Right lung (tissue), 10 donors: ENCODE measurements at places on chromosomes 4 and X. TPM values are rescaled to one million over a fixed set of nuclear protein-coding genes. Genes with fewer than 3 reads are reported as not detected.

Gene XKRX
- 1.8 TPM for polyA plus RNA-seq

Gene JCHAIN
- 1.9 TPM for polyA plus RNA-seq

Gene ZNF81
- 8.4 TPM for polyA plus RNA-seq

Gene MAP3K15
- polyA plus RNA-seq, result 1.9 TPM

Gene GIMD1
- not detected for polyA plus RNA-seq

Gene ARR3
- polyA plus RNA-seq, result 1.3 TPM

Gene ABLIM2
- polyA plus RNA-seq, result 5.9 TPM

Gene ADH1B
- 945 TPM for polyA plus RNA-seq

Gene CT45A1
- polyA plus RNA-seq, result 6.7 TPM

DNA sequence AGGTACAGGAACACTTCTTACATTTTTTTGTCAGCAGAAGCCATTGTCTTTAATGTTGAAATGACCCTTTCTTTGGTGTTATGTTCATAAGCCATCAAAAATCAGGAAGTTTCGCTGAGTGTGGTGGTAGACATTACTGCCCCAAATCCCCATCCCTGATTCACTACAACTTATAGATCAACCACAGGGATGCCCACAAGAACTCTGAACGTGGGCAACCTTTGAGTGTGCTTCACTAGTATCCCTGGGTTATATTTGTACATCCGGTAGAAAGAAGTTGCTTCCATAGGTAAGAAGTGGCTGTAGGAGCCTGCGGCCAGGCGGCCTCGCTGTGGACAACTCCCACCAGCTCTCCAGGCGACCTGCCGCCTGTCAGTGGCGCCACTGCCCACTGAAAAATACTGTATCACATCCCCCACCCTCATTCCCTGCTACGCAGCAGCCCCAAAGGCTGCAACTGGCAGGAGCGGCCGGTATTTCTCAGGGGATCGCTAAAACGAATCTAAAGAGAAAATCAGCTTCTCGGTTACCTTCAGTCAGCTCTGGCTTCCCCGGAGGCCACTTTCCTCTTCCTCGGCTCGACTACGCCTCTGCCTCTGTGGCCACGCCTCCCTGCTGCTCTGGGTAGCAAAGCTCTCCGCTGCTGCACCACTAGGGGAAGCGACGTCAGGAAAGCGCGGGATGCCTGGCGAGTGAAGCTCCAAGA, 13.9 kb upstream of the ETDC start:
- DNase-seq, result peak; percentile 12

DNA sequence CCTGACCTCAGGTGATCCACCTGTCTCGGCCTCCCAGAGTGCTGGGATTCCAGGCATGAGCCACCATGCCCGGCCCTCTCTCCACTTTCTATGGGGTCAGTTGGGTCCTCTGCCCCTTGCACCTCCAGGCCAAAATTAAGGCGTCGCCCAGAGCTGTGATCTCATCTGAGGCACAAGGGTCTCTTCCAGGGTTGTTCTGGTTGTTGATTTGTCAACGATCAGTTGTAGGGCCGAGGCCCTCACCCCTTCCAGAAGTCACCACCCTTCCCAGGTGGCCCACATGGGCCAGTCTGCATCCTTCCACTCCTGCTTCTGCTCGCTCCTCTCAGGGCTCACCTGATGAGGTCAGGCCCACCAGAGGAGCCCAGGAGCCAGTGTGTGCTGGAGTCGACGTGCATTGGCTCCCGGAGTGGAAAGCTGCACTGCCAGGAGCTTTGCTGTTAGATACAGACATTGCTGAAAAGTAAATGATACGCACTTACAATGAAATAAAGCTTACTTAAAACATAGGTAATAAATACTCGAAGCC, 14.3 kb upstream of the TMEM271 start:
- DNase-seq, result no peak

DNA sequence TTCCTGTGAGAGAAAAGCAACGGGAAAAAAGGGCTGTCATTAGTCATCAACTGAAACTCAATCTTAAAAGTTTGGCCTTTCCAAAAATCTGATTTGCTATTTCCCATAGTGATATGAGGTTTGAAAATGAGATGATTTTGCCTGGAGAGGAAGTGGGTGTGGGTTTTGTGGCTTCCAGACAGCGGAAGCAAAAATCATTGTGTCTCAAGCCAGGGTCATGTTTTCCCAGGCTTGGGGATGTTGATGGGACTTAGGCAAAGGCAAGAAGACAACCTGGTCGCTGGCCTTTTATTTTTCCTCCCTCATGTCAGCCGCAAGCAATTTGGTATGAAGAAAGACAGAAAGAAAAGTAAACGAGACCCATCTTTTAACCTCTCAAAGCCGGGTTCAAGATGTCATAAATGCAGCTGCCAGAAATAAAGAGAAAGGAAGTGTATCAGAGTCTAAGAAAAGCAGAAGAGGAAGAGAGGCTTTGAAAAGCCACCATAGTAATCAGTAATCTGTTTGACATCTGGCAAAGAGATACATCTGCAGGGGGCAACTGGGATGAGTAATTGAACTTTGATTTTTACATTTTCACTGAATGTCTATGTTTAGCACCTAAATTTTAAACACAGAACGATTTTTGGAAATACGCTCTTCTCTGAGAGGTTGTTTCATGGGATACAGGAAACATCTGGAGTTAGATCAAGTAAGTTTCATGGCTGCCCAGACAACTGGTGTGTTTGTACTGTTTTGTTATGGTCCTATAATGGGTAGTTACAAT, 521.6 kb upstream of the SLIT2 start:
- no peak for DNase-seq

- no peak for DNase-seq
These were observed 13.7 kb downstream of the RASSF6 start for GRCh38 chr4:73606465-73606974.

GRCh38 chr4:180538384-180539057, 1704.7 kb upstream of the TENM3 start:
- DNase-seq, result no peak

DNA sequence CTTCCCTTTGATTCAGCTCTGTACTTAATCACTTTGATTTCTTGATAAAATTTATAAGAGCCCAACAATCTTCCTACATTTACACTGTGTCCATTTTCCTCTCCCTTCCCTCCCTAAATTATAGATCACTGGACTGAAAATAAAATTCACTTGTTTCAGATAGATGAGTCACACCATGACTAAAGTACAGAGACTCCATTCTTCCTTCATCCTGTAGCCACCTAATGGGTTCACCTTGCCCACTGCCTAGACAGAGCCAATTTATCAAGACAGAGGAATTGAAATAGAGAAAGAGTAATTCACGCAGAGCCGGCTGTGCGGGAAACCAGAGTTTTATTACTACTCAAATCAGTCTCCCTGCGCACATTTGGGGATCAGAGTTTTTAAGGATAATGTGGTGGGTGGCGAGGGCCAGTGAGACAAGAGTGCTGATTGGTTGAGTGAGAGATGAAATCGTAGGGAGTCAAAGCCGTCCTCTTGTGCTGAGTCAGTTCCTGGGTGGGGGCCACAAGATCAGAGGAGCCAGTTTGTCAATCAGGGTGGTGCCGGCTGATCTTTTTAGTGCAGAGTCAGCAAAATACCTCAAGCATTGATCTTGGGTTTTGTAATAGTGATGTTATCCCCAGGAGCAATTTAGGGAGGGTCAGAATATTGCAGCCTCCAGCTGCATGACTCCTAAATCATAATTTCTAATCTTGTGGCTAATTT, 71.3 kb upstream of the MED14 start:
- no peak for DNase-seq

DNA sequence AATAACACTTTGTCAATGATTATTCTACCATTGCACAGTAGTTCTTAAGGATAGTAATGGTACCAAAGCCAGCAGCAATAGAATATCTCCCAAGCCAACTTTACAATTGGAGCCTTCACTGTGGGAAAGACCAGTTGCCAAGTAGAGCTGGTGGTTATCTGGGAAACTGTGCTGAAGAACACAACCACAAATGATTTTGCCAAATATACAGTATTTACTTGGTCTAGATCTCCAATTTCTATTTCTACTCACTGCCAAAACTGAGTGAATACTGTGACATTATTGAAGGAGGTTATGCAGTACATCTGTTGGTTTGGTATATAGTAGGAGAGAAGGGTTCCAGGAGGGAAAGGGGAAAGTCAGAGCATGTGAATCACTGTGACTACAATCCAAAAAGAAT, 3.8 kb downstream of the TET2 start:
- DNase-seq, result no peak

GRCh38 chrX:154029439-154029838, 9.7 kb upstream of the IRAK1 start:
- DNase-seq, result no peak

DNA sequence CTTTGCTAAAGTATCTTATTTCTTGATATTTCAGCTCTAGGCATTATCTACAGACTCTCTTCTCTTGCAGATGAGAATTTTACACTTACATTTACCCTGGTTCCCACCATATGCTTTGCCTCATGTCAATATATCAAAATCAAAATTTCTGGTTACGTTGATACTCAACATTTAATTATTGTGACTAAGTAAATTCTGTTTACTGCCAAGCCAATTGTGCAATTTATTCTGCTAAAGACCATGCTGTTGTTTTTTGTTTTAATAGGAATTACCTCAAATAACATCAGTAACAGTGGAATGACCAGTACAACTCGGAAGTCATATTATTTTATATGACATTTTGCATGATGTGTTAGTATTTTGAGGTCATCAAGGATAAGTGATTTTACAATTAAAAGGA, 125.5 kb downstream of the IL15 start:
- DNase-seq, result no peak

DNA sequence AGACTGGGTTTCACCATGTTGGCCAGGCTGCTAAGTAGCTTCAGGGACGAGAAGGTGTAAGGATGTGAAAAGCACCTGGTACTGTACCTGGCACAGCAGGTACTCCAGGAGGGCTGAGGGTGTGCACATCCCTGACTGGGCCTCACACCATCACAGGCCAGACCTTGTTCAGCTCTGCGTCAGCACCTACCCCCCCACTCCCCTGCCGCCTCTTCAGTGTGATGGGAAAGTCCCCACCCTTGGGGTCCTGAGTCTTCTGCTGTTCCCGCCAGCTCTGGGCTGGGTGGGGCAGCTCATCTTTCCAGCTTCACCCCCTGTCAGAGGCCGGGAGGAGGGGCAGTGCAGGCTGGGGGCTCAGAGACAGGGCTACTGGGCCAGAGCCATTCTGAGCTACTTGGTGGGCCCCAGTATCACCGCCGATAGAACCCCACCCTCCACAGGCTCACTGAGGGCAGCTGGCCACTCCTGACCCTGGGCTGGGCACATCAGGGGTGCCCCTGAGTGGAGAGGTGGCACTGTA, 6.7 kb upstream of the SH3BP2 start:
- DNase-seq, result no peak

- no peak for DNase-seq
These were observed 20.6 kb upstream of the HSFX4 start for GRCh38 chrX:149908727-149909126.

DNA sequence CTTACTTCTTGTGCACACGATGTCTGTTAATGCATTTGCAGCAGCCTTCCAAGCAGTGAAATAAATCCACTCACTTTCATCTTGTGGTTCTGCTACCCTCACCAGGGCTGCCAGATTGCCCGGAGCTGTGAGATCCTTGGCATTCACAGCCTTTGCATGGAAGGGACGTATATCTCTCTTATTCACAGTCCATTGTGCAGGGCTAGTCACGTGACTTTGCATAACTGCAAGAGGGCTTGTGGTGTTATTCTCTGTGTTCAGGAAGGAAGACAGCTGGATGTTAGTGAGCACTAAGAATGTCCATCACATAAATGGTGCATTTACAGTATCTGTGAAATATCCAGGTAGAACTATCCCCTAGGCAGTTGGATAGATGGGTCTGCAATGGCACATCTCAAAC, 96.5 kb upstream of the BEND4 start:
- DNase-seq, result peak; percentile 1

DNA sequence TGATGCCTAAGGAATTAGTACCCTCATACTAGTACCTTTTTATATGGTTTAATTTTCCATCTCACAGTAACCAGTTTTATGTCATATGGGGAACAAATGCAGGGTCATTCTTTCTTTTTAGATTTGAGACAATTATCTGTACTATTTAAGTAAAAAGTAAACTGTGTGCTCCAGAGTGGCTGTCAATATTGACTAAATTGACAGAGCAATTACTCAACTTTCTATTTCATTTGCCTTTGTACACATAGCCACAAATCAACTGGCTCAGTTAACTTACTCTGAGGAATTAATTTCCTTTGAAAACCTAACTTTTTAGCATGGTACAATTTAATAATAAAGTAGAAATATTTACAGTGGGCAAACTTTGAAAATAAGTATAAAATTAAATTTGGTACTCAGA, 28.5 kb upstream of the TEX13C start:
- no peak for DNase-seq

DNA sequence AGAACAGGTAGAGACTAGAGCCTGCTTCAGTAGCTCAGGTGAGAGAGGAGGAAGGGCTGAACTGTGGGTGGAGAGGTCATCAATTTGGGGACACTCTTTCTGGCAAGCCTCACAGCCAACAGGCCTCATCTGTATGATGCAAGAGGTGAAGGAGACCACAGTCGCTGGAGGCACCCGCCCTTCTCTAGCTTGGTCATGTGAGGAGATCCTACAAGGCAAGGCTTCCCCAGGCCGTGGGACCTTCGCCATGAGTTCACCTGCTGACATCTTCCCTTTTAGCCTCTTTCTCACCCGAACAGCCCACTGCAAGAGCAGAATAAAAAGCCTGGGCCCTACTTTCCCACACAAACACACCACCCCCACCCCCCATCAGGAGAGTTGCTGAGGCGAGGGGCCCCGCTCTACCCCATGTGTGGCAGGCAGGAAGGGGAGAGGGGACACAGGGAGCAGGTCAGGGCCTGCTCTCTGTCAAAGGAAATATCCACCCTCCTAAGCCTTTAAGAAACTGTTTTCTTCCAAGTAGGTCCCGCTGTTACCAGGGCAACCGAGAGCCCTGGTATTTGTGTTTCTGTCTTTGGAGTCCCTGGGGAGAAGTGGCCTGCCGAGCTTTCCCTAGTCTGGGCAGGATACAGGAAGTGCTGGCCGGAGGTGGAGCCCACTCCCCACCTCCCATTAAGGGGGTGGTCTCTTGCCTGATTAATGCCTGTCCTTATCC, 8.1 kb downstream of the RTL5 start:
- DNase-seq, result peak; percentile 80

- DNase-seq, result no peak
These were observed 700.6 kb upstream of the PITX2 start for GRCh38 chr4:111323496-111323895.

- no peak for DNase-seq
These were observed 33.2 kb downstream of the AWAT2 start for GRCh38 chrX:70016513-70016912.

GRCh38 chrX:151687635-151688034, 7.6 kb upstream of the PRRG3 start:
- DNase-seq, result no peak

DNA sequence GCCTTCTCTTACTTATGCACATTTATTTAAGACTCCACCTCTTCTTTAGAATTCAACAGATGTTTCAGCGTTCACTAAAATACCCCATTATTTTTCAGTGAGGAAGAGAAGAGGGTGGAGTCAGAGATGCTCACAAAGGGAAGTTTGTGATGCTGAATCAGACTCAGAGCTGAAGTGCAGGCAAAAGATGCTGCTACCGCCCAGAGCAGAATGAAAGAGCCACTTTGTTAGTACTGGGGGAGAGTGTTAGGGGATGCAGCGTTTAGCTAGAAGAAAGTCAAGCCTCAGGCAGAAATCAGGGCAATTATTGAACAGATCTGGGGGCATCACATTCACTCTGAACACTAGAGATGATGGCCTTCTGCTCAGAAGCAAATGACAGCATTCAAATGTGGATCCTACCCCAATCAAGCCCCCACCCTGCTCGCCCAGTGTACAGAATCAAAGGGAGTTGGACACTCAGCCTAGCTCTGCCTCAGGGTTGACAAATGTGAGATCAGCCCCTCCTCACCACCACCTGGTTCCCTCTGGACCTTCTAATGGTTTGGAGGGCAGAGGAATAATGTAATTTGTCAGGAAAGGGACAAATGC, 138.3 kb downstream of the UNC5C start:
- no peak for DNase-seq

- no peak for DNase-seq
These were observed 46.4 kb downstream of the FAM53A start for GRCh38 chr4:1637580-1638271.
